A172 (cell line): ENCODE measurements at places on chromosomes 3 and 15. TPM values are rescaled to one million over a fixed set of nuclear protein-coding genes. Genes with fewer than 3 reads are reported as not detected.
A peak's percentile ranks its signal among the peaks of the same experiment; 100 is the strongest.

DNA sequence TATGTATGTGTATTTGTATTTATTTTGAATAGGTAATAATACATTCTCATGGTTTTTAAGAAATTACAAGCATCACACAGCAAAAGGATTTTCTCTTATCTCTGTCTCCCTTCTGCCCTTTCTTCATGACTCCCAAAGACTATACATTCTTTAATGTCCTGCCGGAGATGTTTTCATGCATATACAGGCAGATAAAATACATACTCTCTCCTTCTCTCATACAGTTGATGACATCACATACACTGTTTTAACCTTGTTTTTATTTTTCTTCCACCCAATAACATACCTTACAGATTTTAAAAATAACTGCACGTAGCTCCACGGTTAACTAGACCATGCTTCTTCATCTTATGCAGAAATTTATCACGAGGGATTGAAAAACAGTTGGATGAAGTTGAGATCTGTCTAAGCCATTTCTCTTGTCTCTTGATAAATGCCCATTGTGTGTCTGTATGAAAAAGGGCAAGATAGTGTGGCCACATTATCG lies 249.8 kb downstream of the EDEM1 start:
- no peak for DNase-seq

- DNase-seq, result no peak
These were observed 101.1 kb downstream of the CMSS1 start for GRCh38 chr3:99918715-99919114.

GRCh38 chr15:27707257-27707656 lies 391.9 kb downstream of the OCA2 start:
- no peak for DNase-seq

- peak; percentile 87 for DNase-seq
These were observed 52.0 kb downstream of the SUCNR1 start for GRCh38 chr3:151925419-151925818.

GRCh38 chr15:36428102-36428845 lies 151.2 kb upstream of the CDIN1 start:
- DNase-seq, result peak; percentile 100

DNA sequence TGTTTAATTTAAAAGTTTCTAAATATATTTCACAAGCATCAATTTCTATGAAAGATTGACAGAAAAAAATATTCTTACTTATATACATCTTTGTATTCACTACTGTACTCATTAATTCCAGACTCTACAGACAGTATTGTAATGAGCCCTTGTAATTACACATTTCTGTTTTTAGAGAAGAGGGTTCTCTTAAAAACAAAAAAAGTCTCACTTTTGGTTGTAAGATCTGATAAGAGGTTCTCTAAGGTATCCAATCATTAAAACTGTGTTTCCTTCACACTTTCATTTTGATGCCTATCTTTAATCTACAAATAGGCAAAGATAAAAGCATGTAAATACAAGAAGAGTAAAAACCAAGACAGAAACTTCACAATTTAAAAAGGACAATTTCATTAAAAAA lies 75.6 kb downstream of the FBXL22 start:
- DNase-seq, result no peak

DNA sequence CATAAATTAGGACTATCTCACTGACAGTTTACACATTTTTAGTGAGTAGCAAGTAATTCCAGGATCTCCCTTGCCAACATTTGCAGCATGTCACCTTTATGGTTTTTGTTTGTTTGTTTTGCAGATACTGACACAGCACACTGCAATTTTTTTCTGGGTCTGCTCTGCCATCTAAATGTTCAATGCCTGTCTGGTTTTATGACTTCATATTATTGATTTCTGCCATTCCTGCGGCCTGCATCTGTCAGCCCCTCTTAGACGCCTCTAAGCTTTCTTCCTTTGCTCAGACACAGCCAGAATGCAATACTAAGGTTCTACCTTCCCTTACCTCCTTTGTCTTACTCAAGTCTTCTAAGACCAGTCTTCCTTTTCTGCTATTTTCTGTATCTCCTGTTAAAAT lies 321.2 kb upstream of the AZI2 start:
- DNase-seq, result no peak

- DNase-seq, result no peak
These were observed 5.7 kb downstream of the MAN2C1 start for GRCh38 chr15:75362642-75363249.

Gene FETUB
- total RNA-seq, result 0.45 TPM in 1 of 2 replicates, not detected in the other

Gene ACVR2B
- 1.2 and 1.3 TPM in 2 replicates for total RNA-seq

Gene CCK
- not detected in 2 replicates for total RNA-seq
